ENCODE measurements at places on chromosomes 12 and 14.

DNA sequence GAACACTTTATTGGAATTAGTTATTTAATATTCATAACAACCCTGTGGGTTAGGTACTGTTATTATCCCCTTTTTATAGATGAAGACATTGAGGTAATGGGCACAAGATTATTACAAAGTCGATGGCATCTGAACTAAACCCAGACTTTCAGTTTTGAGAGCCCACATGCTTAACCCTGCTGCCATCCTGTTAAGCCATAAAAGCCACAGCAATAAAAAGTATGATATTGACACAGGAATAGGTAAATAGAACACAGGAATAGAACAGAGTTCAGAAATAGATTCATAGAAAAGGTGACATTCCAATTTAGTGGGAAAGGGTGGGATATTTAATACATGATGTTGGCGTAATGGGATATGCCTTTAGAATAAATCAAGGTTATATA lies 119.8 kb downstream of the SLC38A1 start:
- DNase-seq, result no peak

DNA sequence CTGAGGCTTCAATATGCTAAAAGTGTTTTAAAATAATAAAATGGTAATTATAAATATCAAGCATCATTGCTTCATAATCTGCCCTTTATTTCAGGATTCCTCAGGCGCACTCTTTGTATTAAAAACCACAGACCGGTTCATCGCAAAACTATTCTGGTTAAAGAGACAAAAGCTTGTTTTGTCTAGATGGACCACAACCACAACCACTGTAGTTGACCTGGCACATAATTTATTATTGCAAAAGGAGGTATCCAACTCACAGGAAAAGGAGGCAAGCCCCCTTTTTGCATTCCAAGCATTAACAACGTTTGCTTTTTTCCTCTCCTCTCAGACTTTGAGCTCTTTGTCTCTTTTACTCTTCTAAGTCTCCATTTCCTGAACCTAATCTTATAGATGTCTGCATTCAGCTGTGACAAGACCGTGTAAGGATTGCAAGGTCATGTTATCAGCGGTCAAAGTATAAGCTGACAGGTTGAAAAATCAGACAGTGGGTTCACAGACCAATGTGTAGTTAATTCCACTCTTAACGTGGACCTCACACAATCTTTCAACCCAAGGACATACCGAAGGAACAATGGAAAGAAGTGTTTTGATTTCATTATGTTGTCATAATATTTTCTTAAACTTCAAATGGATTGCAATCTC lies 1057.6 kb downstream of the GALC start:
- no peak for DNase-seq

- DNase-seq, result peak; percentile 77
Observed at GRCh38 chr14:91286530-91286937, 42.0 kb upstream of the GPR68 start.

- DNase-seq, result no peak
Observed at GRCh38 chr14:61104358-61104757, 123.3 kb downstream of the SLC38A6 start.

DNA sequence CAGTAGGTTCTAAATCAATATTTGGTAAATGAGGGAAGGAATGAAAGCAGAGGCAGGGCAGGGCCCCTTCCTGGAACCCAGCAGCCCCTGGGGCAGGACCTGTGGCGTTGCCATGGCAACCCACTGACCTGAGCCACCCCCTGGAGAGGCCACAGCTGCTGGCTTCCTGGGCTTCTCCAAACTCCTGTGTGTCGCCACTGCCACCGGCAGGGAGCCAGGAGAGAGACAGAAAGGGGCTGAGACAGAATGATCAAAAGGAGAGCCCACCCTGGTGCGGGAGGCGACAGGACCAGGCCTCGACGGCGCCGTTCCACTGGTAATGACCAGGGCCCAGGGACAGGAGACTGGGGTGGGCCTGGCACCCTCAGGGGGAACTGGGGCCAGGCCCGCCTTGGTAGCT lies 18.2 kb downstream of the RFX4 start:
- DNase-seq, result no peak

DNA sequence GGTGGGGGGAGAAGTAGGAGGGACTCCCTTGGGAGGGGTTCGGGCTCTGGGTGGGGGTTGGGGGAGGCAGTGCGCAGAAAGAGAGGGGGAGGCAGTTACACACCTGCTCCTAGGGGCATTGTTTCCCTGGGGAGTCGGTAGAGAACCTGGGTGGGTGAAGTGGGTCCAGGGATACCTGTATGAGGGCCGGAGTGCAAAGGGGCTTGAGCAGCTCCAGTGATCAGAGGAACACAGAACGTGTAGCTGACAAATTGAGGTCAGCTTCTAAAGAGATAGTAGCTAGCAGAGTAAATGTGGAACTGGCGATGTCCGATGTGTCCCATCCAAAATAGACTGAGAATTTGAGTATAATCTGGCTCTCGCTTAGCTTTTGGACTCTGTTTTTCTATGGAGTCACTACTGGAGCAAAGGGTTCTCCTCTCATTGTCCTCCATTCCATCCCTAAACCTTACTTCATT lies 502 bp downstream of the SMARCD1 start:
- no peak for DNase-seq

GRCh38 chr12:113226696-113227568 lies 5.7 kb downstream of the TPCN1 start:
- no peak for DNase-seq

- DNase-seq, result no peak
Observed at GRCh38 chr14:54220704-54221431, 175.9 kb upstream of the CDKN3 start.

- DNase-seq, result no peak
Observed at GRCh38 chr12:109845824-109846205, 12.6 kb upstream of the TRPV4 start.

DNA sequence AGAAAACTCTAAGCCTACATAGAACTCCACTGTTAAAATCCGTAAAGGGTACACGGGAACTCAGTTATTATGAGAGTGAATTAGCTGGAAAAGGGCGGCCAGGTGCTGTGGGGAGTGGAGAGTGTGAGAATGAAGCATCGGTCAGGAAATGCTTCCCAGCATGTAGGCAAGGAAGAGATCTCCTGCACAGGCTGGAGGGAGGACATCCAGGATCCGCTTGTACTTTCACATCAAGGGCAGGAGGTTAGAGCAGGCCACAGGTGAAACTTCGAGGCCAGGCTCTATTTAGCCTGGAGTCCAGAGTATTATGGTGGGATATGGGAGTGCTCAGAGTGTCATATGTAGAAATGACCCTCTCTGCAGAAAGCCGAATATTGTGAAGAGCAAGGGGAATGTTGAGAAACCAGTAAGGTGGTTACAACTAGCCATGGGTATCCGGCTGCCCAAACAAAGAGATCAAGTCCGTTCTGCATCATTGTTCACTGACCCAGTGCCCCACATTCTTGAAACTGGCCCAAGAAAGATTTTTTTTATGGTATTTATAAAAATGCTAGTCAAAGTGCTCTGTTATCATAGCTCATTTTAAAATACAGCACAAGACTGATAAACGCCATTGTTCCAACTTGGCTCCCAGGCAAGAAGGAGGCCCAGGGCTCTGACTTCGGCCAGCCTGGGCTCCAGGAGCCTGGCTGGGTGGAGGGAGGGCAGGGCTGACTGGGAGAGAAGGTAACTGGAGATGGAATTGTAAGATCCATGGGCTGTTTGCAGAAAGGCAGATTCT lies 79.4 kb upstream of the HIF1A start:
- no peak for DNase-seq

DNA sequence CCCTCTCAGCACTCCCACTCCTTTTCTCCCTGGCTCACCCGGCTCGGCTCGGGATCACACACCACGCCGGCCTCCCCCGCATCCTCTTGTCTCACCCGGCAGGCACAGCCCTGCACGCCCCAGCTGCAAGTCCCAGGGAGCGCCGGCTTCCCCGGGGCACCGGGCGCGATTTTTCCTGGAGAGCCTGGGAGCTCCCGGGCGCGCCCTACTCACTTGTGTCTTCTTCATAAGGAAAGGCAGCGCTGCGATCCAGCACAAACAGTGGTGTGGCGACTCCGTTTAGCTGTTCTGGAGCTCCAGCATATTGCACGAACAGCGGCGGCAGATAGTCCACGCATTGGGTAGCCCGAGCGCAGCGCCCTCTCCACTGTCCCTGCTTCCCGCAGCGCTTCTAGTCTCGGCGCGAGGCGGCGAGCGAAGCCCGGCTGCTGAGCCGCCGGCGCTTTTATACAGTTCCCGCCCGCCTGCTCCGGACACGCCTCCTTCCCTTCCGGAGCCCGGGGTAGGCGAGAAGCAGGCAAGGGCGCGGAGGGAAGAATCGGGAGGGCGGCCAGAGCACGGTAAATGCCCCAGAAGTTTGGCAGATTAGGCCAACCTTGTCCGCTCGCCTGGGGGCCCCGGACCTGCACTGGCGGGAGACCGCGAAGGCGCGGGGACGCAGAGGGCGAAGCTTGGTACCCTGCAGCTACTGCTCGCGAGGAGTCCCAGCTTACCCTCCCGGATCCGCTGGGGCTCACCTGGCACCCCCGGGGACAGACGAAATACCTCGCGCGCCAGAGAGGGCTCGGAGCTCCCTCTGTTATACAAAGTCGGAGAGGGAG lies at the start of gene KITLG:
Gene KITLG, minus strand, starts transcription at position 421 of the 821 bp plus-strand sequence. Its CDS starts 193 bp downstream, at position 228.
- no peak for DNase-seq

DNA sequence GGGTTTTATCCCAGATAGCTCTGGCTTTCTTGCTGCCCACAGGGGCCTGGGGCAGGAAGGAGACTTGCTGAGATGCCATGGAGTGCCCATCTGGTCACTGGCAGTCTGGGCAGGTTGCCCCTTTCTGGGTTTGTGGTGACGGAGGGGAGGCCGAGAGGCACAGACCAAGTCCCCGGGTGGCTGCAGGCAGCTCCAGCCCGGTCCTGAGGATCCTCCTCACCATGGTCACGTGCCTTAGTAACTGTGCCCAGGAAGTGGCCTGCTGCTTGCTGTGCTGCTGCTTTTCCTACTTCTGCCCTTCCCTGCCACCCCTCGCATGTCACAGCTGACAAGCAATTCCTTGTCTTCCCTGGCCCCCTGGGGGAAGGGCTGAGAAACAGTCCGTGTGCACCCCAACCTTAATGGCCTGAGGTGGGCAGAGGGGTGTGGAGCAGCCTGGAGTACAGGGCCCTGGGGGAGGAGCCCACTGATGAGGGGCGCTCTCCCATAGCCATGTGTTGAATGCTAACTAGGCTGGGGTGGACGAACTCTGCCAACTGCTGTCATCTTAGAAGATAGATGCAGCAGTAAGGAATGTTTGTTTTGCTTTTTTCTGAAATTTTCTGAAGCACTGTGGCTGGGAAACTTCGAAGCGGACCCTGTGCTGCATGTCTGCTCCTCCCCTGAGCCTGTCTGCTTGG lies 54.9 kb upstream of the SRSF5 start:
- no peak for DNase-seq

DNA sequence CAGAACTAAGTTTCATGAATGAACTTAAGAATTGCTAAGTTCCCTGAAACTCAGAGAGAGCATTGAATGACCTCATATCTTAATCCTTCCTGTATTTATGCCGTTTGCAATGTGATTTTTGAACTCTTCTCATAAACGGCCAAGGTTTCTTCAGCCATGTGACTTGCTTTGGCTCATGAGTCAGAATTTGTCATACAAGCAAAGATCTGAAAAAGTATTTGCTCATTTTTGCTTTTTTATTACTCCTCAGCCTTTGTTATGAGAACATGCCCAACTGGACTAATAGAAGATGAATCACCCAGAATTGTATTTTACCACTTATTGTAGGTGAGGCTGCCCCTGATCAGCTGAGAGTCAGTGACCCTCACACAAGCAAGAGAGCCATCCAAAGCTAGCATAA lies 693.8 kb downstream of the BCL11B start:
- DNase-seq, result no peak

GRCh38 chr12:6758506-6759095 lies 5.7 kb upstream of the MLF2 start:
- DNase-seq, result no peak

DNA sequence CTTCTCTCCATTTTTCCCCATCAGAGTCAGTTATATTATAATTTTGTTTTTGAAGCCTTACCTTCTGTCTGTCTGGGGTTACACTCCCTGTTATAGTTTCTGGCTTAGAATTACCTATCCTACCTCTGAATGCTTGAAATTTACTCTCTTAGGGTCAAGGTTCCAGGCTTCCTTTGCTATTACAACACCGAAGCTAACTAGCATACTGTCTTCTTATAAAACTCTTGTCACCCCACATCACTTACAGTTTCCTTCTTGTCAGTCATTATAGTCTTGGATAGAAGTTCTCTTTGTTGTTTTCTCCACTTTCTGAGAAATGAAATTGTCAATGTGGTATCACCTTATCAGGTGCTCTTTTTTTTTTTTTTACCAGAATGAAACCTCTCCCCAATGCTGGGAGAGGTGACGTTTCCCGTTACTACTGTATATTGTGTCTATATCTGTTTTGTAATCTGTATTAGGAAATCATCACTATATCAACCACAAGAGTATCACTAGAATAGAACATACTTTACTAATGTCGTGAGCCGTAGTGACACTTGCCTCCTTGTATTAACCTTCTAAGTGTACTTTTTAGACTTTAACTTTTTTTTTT lies 69.2 kb upstream of the PSMA6 start:
- no peak for DNase-seq

DNA sequence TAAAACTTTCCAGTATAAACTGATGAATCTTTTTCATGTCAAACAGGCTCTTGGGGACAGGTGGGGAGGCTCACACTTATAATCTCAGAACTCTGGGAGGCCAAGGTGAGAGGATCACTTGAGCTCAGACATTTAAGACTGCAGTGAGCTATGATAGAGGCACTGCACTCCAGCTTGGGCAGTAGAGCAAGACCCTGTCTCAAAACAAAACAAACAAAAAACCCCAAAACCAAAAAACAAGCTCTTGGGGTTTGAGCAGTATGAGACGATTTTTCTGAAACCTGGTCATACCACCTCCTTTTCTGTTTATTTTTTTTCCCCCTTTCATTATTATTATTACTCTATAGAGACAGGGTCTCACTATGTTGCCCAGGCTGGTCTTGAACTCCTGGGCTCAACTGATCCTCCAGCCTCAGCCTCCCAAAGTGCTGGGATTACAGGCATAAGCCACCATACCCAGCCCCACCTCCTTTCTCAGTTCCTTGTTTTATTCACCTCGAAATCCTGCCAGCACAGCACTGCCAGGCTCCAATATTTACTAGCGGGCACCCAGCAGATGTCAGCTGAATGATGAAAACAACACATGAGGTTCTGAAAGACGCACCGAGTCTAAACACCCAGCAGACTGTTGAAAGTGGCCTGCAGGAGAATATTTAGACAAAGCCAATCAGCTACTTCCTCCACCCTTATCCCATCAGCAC lies 19.5 kb upstream of the CDK17 start:
- no peak for DNase-seq

All from effector memory CD8-positive, alpha-beta T cell (primary cell).